ENCODE measurements at places on chromosomes 12 and 14.

- DNase-seq: no peak
These were observed 7.8 kb downstream of the GMFB start for GRCh38 chr14:54480830-54481562.

DNA sequence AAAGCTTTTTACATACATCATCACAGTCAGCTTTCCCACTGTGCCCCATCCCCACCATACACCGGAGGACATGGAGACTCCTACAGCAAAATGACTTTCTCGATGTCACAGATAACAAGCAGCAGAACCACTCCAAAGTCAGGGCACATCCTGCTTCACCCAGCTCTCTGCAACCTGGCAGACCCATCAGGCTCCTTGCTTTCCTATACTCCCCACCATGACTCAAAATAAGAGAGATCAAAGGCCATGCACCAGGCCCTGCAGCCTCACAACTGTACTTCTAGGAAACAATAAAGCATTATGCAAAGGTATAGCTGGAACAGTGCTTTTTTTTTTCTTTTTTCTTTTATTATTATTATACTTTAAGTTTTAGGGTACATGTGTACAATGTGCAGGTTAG, 187.4 kb downstream of the DPF3 start:
- DNase-seq: no peak

DNA sequence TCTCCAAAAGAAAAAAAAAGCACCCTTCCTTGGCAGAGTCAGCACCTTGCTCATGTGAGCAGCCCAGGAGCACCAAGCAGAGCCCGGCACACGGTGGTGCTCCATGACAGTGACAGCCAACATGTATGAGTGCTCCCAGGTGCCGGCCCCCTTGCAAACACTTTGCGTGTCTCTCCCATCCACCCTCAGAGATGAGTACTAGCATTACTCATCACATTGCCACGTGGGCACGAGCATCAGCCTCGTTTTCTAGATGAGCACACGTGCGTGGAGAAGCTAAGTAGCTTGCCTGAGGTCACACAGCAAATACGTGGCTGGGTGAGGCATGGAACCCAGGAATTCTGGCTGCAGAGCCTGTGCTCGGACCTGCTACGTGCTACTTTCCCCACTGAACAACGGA, 177.9 kb upstream of the PRMT8 start:
- no peak for DNase-seq

DNA sequence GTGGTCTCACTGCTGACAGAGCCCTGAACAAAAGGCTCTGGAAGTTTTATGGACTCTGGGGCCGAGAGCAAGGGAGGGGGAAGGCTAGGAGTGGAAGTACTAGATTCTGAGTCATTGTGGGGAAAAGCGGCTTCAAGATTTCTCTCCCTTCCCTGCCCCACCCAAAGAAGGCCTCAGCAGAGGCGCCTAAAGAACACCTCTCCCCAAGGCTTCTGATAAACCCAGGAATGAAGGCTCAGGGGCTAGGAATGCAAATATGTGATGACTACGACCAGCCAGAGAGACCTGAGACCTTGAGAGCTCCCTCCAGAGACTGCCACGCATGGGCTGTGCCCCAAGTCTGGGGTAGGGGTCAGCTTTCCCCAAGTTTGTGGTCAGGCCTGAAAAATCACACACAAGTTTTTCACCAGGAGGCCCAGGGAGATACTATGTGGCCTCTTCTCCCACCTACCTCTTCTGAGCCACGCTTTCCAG, 130.7 kb upstream of the HIF1A start:
- no peak for DNase-seq

DNA sequence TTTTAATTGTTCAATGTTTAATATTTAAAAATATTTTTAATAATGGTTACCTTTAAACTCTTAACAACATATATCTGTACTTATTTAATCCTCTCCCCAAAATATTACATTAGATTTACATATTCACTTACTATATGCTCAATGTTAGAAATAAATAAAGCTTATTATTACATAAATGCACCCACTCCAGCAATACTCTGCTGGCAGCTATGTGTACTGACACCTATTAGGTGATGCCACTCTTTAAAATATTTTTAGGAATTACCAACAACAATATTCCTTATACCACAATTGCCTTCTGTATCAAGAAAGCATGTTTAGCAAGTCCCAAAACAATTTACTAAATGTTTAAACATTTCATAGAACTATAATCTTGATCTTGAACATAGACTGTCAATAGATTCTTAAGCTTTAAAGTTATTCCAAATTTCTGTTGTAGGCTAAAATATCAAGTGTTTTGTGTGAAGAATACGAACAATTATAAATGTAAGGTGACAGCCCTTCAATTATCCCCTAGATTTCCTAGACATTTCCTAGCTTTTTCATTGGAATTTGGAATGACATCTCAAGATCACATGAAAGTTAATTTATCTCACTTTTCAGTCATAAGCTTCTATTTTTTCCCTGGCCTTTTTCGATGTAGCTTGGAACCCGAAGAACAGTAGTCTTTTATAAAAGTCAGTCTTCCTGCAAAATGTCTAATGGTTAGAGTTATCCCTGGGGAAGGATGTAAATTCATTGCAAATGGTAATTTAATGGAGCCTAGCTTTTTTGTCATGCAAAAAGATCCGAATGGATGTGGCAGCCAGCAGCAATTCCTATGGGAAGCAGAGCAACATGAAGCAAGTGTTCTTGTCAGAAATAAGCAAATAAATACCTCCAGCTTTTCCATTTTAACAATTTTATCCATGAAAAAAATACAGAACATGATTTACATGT, 907.5 kb upstream of the ATXN7L3B start:
- no peak for DNase-seq

DNA sequence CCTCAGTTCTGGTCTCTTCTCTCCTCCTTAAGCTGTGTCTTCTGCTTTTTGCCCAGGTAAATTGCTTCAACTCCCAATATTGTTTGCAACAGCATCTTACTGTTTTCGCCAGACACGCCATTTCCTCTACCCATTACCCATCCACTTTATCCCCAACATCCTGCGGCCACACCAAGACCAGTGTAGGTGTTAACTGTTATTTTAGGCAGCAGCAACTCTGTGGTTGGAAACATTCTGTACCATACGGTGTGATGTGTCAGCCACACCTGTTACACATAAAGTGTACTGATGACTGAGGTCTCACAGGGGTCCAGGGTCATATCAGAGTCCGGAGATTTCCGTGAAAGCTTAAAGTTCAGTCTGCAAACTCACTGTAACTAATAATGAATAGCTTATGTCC, 21.8 kb upstream of the KLRD1 start:
- no peak for DNase-seq

GRCh38 chr14:74547331-74547927, 53.9 kb downstream of the ISCA2 start:
- no peak for DNase-seq

DNA sequence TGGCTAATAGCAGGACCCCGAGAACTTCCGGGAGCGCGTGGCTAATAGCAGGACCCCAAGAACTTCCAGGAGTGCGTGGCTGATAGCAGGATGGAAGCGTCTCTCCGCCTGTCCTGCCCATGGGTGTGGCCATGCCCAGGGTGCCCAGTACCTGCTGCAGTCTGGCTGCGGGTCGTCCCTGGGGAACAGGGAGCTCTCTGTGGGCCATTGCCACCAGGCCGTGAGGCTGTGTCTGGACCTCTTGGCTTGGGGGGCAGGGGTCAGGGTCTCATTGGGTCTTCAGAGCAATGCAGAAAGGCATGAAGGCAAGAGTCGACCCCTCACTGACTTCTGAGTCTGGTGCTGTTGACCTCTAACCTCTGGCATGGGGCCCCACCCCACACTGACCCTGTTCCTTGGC, 35.4 kb downstream of the PACS2 start:
- DNase-seq: no peak

DNA sequence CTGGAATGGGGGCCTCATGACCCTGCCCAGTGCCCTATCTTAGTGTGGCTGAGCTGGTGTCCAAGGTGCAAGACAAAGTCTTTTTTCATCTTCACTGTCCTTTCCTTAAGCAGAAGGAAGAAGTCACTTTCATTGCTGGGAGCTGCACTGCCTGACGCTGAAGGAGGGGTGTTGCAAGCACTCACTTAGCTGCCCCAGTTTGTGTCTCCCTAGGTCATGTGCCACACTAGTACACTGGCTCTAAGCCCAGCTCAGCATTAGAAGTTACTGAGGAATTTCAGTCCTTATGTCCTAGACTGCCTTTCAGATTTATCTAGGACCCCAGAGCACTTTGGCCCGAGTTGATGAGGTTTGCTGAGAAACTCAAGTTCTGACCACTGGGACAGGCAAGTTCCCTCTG, 952.0 kb upstream of the USP15 start:
- DNase-seq: no peak

- DNase-seq: peak; percentile 87
These were observed 536 bp upstream of the DAAM1 start for GRCh38 chr14:59187802-59188460.

DNA sequence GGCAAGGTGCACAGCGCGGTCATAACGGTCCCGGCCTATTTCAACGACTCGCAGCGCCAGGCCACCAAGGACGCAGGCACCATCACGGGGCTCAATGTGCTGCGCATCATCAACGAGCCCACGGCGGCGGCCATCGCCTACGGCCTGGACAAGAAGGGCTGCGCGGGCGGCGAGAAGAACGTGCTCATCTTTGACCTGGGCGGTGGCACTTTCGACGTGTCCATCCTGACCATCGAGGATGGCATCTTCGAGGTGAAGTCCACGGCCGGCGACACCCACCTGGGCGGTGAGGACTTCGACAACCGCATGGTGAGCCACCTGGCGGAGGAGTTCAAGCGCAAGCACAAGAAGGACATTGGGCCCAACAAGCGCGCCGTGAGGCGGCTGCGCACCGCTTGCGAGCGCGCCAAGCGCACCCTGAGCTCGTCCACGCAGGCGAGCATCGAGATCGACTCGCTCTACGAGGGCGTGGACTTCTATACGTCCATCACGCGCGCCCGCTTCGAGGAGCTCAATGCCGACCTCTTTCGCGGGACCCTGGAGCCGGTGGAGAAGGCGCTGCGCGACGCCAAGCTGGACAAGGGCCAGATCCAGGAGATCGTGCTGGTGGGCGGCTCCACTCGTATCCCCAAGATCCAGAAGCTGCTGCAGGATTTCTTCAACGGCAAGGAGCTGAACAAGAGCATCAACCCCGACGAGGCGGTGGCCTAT, 875 bp downstream of the HSPA2 start:
- DNase-seq: peak; percentile 73

DNA sequence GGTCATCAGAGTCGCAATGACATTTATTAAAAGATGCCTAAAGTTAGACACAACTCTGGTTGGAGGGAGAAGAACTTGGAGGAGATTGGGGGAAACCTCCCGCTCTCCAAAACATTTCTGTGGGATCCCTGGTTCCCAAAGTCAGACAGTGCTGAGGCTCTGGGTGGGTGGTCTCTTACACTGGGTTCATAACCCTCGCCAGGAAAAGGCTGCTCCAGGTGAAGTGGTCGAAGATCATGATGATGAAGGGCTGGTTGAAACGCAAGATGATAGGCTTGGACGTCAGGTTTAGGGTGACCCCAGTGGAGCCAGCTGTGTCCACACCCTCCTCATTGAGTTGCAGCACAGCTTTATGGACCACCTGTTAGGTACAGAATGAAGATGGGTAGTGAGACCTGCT, 11.2 kb upstream of the SERPINA10 start:
- no peak for DNase-seq

DNA sequence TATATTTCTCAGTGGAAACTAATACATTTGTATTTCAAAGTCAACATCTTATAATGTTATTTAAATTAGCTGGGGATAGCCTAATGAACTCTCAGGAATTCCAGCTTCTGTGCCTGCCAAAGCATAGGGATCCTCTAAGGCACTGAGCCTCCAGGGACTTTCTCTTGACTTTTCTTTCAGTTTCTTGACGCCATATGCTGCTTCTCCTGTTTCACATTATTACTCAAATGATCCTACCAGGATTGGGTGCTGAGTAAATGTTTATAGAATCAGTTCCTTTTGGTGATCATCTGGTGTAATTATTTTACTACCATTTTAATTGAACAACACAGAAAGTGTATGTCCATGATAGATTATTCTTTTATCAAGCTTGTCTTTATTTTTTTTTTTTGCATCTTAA, 7.9 kb downstream of the METTL25 start:
- no peak for DNase-seq

DNA sequence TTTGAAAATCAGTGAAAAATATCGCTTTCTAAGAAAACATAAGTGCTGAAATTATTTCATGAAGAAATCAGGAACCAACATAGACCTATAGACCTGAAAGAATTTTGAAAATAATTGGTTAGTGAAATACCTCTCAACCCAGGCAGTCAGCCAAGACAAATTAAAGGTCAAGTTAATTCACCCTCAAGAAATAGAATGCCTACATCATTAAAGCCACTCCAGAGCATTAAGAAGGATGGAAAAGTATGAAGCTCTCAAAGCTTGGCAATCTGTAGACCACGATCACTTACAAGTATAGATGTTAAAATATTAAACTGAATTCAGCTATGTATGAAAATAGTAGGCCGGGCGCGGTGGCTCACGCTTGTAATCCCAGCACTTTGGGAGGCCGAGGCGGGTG, 48.3 kb downstream of the SFSWAP start:
- no peak for DNase-seq

DNA sequence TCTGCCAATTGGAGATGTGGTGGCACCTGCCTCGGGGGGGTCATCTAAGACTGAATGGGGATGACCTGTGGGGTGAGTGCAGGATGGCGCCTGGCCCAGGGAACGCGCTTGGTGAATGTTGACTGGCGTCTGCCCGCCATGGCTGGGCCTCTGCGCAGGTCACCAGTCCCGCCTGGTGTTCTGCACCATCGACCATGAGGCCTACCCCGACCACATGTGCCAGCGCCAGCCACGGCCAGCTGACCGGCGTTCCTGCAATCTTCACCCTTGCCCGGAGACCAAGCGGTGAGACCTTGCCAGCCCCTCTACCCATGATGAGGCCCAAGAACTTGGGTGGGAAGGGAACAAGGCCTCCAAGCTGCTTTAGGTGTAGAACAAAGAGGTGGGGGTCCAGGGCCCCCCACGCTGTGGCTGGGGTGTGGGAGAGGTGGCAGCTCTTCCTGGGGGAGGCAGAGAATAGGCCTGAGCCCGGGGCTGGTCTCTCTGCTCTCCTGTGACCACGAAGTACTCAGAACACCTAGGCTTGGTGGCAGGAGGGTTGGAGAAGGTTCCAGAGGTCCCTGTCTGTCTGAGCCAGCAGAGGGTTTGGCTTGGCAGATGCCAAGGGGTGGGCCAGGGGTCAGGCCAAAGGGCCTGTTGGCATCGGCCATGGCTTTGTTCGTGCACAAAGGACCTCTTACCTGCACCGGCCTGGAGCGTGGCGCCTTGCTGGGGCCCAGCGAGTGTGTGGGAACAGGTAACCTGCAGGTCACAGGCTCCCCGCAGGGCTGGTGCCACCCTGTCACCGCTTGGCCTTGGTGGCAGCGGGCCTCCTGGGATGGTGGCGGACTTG, 15.4 kb downstream of the PAPLN start:
- DNase-seq: no peak

DNA sequence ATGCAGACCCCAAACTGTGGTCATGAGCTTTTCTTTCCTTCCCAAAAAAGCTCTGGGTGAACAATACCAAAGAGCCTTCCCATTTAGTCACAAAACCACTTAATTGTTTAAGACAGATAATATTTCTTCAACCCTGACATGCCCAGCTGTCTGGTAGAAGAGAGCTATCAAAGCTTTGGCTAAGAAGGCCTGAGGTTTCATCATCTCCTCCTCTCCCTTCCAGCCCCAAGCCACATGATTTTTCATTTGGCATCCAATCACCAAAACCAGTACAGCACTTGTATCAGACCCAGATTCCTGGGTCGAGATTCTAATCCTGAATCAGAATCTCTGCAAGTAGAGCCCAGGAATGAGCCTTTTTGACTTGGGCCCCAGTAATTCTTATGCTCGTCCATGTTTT, 199.6 kb upstream of the TMEM260 start:
- DNase-seq: no peak

Measured in NCI-H1092 treated with DMSO at 0.1 percent for 48 hours (cell line).